NCI-H1694 (cell line): ENCODE measurements at places on chromosomes 16 and 17.
A peak's percentile ranks its signal among the peaks of the same experiment; 100 is the strongest.

DNA sequence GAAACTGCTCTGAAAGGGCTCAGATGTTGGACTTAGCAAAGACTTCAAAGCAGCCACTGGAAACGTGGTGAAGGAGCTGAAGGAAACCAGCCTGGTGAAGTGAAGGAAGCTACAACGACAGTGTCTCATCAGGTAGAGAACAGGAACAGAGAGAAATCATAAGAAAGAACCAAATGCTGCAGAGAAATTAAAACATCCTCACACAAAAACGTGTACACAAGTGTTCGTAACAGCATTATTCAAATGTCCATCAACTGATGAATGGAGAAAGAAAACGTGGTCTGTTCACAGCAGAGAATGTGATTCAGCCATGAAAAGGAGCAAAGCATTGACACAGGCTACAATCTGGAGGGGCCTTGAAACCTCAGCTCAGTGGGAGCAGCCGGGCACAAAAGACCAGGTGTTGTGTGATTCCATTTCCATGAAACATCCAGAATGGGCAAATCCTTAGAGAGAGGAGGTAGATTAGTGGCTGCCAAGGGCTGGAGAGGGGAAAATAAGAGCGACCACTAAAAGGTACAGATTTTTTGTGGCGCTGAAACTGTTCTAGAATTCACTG lies 26.9 kb downstream of the IFT140 start:
- no peak for DNase-seq

DNA sequence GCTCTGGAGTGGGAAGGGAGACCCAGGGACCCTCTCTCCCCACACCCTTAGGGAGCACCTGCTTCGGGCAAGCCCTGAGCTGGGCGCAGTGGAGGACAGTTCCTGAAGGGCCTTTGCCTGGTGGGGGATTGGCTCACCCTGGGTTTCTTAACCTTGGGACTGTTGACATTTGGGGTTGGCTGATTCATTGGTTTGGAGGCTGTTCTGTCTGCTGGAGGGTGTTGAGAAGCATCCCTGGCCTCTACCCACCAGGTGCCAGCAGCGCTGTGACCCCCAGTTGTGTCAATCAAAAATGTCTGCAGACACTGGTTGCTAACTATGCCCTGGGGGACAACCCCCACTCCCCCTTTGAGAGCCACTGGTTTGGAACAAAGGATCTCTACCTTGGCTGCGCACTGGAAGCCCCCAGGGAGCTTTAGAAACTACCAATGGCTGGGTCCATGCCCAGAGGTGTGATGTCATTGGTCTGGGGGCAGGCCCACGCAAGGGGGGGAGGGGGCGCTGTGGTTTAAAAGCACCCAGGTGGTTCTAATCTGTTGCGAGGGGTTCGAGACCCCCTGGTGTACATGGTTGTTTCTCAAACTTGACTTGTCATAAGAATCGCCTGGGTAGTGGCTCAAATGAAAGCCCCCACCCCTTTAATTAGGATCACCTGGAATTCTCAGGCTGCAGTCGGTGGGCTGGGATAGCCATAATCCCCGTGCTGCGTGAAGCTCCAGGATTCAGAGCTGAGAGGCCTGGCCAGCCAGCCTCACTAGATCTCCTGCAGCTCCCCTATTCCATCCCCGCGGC lies 151.9 kb upstream of the GSE1 start:
- peak; percentile 93 for DNase-seq

- no peak for DNase-seq
Observed at GRCh38 chr17:60863892-60864707, 186.4 kb downstream of the BCAS3 start.

- no peak for DNase-seq
Observed at GRCh38 chr17:39484178-39484577, 22.9 kb downstream of the CDK12 start.

DNA sequence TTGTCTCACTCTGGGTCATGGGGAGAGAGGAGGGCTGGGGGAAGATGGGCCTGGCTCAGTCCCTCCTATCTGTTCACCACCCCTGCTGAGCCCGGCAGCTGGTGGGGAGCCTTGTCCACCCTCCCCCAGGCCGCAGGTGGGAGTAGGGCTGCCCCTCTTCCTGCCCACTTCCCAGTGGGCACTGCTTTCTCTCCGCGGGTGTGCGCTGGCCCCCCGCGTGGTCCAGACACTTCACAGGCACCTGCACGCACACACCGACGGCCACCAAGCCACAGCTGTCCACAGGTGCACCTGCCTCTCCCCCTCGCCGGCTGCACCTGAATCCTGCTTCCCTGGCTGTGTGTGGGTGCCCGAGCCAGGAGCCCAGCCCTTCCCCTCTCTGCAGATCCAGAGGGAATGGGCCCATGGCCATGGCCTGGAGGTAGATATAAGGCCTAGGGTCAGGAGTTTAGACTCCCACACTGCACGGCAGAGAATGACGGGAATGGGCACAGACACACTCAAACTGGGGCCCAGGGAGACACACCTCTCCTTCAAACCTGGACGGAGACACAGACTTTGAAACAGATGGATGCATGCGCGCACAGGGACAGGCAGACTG lies 2.0 kb downstream of the NHERF2 start:
- DNase-seq = no peak

DNA sequence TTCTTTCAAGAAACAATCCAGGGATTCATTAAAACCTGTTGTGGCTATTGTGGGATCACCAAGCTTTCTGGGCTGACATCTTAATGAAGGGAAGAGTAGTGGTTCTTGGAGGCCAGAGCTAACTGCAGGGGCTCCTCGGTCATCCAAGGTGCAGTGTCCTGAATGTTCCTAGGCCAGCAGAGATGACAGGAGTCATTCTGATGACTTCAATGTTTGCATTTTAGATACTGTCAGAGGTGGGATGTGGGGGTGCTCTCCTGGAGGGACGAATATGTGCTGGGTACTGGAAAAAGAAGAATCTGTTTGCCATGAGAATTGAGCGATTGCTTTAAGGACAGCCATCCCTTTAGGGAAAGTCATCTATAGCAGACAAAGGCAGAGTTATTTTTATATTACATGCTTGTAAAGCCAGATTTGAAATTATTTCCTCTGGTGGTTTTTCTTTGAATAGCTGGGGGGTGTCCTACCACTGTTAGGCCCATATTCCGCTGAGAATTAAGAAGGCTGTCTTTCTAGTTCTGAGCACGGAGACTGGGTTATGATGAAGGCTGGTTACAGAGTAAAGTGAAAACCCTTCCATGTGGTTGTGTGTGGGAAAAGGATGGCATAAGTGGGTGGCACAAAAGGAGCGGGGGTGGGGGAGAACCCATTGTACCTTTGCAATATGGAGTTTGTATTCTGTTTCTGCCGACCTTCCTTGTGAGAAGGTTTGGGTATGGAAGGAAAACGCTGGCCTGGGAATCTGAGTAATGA lies 7.4 kb downstream of the HLF start:
- no peak for DNase-seq

- DNase-seq = no peak
Observed at GRCh38 chr16:83888672-83889044, 10.3 kb upstream of the MLYCD start.

DNA sequence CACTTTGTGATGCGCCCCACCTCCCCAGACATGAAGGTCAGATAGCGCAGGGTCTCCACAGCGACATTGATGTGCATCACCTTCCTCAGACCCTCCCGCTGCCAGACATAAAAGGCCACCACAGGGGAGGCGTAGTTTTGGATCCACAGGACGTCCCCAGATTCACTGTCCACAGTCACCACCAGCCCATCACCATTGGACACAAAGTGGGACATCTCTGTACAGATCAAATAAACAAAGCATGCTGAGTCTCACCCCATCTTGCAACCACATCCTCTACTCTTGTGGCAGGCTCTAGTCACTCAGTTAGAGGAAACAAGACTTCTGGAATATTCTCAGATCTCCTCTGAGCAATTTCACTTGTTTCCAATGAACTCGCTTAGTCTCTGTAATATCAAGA lies 46.3 kb upstream of the ICAM2 start:
- DNase-seq = no peak
